ENCODE measurements at places on chromosomes 12 and 14.

DNA sequence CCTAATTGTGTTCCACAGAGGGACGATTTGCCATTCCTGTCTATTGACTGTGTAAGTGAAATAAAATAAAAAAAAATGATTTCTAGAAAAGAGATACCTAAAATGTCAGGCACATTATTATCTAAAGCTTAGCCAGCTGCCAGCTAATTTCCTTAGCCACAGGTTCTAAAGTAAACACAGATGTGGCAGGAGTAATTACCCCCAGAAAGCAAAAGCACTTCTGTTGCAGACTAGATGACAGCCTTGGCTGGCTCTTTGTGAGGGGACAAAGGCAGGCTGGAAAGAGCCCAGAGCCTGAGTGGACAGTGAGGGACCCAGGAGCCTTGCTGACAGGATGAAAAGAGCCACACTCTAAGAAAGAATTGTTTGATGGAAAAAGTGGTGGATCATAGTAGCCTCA is 418.1 kb downstream of the LRIG3 start:
- DNase-seq = peak; percentile 16

DNA sequence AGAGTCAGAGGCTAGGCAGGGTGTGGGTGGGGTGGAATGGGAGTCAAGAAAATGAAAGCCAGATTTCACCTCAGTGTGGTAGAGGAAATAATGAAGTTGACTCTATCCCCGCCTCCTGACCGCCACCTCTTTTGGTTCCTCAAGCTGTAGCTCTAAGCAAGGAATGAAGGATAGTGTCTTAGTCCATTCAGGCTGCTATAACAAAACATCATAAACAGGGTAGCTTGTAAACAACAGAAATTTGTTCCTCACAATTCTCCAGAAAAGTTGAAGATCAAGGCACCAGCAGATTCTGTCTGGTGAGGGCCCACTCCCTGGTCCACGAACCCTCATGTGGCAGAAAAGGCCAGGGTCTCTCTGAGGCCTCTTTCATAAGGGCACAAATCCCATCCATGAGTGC is 109.1 kb upstream of the AMN1 start:
- DNase-seq = no peak

GRCh38 chr14:96363751-96364336 is 518 bp downstream of the GSKIP start:
- DNase-seq = peak; percentile 77

- no peak for DNase-seq
These were observed 8.1 kb upstream of the CMAS start for GRCh38 chr12:22037947-22038346.

- DNase-seq = no peak
These were observed 8.1 kb downstream of the LGALS3 start for GRCh38 chr14:55136885-55137786.

- no peak for DNase-seq
These were observed 13.8 kb downstream of the RAD51B start for GRCh38 chr14:67833403-67833802.

DNA sequence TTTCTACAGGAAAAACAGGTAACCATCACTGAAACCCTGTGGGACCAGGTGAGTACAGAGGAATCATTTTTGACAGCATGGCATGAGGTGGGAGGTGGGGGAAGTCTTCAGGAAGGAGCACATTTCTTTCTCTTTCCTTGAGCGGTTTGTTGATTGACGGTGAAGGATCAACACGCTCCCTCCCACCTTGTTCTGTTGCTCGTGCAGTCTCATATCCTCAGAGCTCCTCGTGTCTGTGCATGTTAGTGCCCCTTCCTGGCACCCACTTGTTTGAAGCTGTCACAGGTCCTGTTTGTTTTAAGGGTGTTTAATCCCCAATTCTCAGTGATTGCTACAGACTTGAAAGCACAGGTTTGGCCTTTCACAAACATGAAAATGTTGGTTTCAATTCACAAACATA is 4.4 kb downstream of the C12orf54 start:
- DNase-seq = no peak

DNA sequence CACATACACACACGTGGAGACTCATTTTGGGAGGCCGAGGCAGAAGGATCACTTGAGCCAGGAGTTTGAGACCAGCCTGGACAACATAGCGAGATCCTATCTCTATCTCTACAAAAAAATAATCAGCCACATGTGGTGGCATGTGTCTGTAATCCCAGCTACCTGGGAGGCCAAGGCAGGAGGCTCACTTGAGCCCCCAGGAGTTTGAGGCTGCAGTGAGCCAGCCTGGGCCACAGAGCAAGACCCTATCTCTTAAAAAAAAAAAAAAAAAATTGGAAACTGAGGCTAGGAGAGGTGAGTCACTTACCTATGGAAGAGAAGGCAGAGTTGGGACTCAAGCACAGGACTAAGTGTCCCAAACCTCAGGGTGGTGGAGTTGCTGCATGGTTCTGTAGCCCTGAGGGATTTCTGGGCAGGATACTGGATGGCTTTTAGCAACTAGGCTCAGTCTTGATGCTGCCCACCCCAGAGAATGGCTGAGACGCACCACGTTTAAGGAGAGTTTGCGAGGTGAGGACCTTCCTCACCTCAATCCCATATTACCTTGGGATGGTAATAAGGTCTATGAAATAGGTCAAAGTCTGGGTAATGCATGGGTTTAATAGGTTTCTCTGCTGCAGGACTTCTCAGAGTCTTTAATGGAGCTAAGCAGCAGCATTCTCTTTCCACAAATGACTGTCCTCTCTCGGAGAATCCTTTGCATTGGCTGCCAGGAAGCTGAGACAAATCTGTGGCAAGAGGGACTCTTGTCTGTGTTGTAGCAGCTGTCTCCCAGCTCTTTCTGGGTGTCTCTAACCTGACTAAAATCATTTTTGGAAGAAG is 35.6 kb downstream of the SH2B3 start:
- no peak for DNase-seq

DNA sequence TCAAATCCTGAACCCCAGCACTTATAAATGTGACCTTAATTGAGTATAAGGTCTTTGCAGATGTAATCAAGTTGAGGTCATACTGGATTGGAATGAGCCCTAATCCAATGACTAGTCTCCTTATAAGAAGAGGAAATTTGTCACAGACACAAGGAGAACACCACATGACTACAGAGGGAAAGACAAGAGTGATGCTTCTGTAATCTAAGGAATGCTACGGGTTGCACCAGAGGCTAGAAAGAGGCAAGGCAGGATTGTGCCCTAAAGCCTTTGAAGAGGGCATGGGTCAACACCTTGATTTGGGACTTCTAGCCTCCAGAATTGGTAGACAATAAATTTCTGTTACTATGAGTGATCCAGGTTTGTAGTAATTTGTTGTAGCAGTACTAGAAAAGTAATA is 135.0 kb downstream of the FOXG1 start:
- peak; percentile 71 for DNase-seq

DNA sequence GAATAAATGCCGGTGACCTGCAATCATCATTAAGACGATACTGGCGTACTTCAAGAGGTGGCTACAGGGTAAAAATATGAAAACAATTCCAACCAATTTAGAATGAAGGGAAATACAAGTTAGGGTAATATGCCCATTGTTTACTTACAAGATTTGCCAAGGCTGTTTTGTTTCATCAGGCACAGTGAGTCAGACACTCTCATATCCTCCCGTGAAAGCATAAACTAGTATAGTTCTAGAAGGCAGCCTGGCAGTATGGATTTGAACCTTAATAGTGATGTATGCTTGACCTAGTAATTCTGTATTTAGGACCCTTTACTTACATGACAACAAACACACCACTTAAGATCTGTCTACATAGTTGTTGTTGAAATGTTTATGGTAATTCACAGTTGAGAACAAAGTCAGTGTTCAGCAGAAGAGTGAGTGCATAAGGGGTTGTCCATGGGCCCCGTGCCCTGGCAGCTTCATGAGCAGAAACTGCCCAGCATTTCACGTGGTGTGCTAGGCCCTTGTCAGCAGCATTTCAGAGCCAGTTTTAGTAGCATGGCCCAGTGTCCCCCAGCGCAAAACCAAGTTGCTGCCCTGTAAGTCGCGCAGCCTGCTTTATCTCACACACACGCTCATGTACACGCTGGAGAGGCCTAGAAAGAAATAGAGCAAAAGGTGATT is 80.8 kb downstream of the EP400 start:
- no peak for DNase-seq

Data from mesendoderm (in vitro differentiated cells).